ENCODE measurements at places on chromosomes 7 and 10. TPM values are rescaled to one million over a fixed set of nuclear protein-coding genes. Genes with fewer than 3 reads are reported as not detected.

DNA sequence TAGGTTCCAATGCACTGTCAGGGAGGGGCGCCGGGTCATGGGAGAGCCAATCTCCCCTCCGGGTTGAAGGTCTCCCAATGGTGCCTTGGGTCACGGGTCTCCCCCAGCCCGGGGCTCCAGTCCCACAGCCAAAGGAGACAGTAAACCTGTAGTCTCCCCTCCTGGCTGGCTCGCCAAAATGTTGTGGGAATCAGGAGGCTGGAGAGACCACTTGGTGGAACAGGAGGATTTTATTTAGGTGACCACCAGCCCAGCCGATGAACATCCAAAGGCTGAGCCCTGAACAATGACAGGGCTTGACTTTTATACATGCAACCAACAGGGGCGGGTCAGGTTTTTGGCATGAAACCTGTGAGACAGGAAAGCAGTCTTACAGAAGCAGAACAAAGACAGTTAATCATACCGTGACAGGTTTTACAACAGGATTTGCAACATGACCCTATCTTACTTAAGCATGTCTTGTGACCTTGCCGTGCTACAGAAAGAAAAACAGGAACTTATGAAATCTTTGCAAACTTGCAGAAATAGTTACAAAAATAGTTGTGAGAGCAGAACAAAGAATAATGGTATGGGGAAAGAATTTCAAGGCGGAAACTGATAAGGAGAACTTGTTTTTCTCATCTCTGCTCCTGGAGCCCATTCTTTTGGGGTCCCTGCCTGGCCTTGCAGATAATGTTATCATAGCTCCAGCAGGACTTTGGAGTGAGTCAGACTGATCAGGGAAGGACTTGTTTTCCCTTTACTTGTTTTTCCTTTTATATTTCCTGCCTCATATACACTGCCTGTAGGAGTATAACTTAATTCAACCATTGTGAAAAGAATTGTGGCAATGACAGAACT is 7.1 kb downstream of the ERV3-1 start:
- H3K4me3 ChIP-seq: no peak overlapping the region
- H3K36me3 ChIP-seq: no peaks in the 10 kb centered on the region
- H3K27me3 ChIP-seq: no peaks in the 10 kb centered on the region
- DNase-seq: no peak

MORN4 gene
- total RNA-seq: 0.69 TPM

AS3MT gene
- 5.3 TPM for total RNA-seq

DNA sequence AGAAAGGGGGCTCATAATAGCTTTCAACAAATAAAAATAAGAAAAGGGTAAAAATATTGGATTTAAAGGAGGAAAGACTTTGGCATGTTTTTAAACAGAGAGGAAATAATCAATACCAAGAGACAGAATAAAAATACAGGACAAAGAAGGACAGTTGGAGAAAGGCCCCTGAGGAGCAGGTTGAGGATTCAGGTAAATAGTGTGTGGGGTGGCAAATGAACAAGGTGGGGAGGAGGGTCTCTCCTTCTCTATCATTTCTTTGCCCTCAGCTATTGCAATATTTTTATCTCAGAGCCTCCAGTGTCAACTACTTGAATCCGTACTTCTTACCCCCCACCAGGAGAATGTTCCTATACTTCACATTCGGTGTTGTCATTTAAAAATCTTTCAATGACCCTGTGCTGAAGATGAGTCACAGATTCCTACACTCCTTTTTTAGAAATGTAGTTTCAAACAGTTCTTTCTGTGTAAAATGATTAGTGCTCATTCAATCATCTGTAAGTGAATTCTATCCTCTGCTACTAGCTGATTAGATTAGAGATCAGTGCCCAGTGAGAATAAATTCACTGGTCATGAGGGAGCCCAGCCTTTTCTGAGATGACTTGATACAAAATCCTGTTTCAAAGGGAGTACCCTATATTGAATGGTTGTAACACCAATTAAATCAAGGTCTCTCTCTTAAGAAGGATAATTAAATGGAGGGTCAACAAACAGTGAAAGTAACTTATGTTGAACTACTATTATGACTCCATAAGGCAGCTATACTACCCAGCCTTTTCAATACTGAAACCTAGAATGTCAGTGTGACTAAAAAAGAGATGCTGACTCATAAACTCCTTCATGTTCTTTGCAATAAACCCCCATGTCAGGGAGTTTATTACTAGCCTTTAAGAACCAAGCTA is 50.4 kb upstream of the WNT16 start:
- H3K27ac ChIP-seq: no peak overlapping the region
- no peaks in the 10 kb centered on the region for H3K27me3 ChIP-seq
- no peaks in the 10 kb centered on the region for H3K36me3 ChIP-seq
- DNase-seq: no peak
- no peak overlapping the region for H3K4me3 ChIP-seq

DNA sequence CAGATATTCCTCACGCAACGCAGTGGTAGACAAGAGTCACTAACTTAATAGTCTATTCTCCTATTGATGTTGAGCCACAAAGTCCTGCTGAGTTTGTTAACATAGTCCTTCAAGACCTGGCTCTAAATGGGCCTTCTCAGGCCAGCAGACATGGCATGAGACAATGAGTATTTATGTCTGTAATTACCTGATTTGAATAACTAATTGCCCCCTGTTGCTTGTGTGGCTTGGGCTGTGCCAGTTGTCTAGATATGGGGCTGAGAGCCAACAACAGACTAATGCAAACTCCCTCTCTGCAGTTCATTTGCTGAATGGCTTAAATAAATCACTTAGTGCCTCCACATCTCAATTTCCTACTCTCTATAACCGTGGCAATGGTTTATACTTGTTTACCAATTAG is 65.5 kb upstream of the VWC2 start:
- no peaks in the 10 kb centered on the region for H3K4me1 ChIP-seq
- no peak overlapping the region for H3K4me3 ChIP-seq

TAS2R4 gene
- total RNA-seq: 0.32 TPM

GRCh38 chr7:4681218-4681851 is 760 bp upstream of the FOXK1 start:
- no peaks in the 10 kb centered on the region for H3K27me3 ChIP-seq
- no peak for DNase-seq
- H3K36me3 ChIP-seq: no peaks in the 10 kb centered on the region
- H3K4me1 ChIP-seq: no peaks in the 10 kb centered on the region
- no peak overlapping the region for H3K27ac ChIP-seq

DNA sequence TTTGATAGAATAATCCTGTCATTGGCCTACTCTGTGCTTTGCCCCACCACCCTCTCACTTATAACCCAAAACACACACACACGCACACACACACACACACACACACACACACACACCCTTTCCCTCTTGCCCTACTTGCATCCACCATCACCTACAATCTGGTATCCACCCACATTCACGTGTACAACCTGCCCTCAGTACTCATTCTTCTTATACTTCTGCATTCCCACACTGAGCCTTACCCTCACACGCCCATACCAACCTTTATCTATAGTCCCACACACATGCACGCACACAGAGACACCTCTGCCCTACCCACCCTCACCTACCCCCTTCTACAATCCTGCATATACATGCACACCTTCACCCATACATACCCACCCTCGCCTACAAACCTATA is 10.8 kb upstream of the SRI start:
- H3K36me3 ChIP-seq: no peaks in the 10 kb centered on the region
- no peak overlapping the region for H3K27ac ChIP-seq
- no peaks in the 10 kb centered on the region for H3K4me1 ChIP-seq
- no peak overlapping the region for H3K4me3 ChIP-seq

PRPS1L1 gene
- total RNA-seq: not detected

ARMC3 gene
- not detected for total RNA-seq

RADIL gene
- not detected for total RNA-seq

GRCh38 chr10:122234416-122234815 is 36.7 kb upstream of the BTBD16 start:
- H3K36me3 ChIP-seq: no peaks in the 10 kb centered on the region
- DNase-seq: no peak
- H3K4me1 ChIP-seq: no peaks in the 10 kb centered on the region

Measured in right lobe of liver (tissue), 6 donors.